ENCODE measurements at places on chromosomes 7 and 10.

- DNase-seq = no peak
Measured at GRCh38 chr10:104325436-104326435, 12.5 kb downstream of the ITPRIP start.

GRCh38 chr10:108039821-108040584, 875.5 kb upstream of the SORCS1 start:
- DNase-seq = no peak

- peak; percentile 94 for DNase-seq
Measured at GRCh38 chr10:17075533-17076359, 53.9 kb downstream of the CUBN start.

GRCh38 chr10:83945982-83946718, 193.2 kb upstream of the GHITM start:
- no peak for DNase-seq

DNA sequence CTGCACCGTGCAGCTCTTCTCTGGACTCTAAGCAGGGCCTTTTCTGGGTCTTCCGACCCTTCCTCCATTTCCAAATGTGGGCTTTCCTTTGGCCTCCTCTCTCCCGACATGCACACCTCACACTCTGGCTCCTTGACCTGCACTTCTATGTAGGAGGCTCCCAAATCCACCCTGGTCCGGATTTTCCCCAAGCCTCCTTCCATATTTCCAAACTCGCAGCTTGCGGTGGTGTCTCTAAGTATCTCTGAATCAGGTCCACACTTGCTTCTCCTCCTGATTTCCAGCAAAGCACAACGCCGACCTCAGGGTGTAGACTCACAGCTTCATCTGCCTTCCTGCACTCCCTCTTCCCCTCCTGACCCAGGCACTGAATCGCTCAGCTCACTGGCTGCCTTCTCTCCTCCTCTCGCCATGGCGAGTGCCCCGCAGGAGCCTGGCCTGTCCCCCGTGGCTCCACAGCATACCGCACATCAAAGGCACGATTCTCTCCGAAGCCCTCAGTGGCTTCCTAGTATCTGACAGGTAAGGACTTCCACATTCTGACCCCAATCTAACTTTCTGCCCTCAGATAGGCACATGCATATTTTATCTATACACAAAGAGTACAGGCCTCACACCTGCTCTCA, 27.8 kb downstream of the DIP2C start:
- no peak for DNase-seq

- no peak for DNase-seq
Measured at GRCh38 chr7:11747715-11748485, 84.1 kb downstream of the THSD7A start.

DNA sequence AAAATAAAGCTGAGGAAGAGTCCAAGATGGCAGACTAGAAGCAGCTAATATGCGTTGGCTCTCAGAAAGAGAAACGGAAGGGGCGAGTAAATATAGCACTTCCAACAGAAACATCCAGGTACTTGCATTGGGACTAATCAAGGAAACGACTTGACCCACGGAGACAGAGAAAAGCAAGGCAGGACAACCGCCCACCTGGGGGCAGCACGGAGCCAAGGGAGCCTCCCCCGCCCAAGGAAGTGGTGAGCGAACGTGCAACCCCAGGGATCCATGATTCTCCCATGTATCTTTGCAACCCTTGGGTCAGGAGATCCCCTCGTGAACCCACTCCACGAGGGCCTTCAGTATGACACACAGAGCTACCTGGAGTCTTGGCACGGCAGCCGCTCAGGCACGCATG, 45.4 kb upstream of the GRM3 start:
- no peak for DNase-seq

DNA sequence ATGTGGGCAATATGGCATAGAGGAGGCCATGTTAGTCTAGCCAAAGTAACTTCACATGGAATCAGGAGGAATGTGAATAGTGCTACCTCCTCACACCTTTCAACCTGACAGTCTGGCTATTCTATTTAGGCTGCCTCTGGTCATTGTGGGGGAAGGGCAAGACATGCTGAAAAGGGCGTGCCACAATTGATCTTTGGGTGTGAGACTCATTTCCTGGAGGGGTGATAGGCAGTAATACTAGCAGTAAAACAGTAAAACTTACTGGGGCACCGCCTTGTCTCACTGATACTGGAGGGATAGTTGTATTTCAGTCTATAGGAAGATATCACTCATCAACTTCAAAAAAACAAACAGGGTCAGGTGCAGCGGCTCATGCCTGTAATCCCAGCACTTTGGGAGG, 88.7 kb downstream of the TMEM168 start:
- DNase-seq = no peak

GRCh38 chr10:121088524-121088923, 237.4 kb downstream of the WDR11 start:
- DNase-seq = no peak

- DNase-seq = no peak
Measured at GRCh38 chr10:130141878-130142277, 5.7 kb downstream of the GLRX3 start.

All from fibroblast of gingiva (primary cell).